T-helper 9 cell (primary cell): ENCODE measurements at places on chromosomes 7 and 10.

DNA sequence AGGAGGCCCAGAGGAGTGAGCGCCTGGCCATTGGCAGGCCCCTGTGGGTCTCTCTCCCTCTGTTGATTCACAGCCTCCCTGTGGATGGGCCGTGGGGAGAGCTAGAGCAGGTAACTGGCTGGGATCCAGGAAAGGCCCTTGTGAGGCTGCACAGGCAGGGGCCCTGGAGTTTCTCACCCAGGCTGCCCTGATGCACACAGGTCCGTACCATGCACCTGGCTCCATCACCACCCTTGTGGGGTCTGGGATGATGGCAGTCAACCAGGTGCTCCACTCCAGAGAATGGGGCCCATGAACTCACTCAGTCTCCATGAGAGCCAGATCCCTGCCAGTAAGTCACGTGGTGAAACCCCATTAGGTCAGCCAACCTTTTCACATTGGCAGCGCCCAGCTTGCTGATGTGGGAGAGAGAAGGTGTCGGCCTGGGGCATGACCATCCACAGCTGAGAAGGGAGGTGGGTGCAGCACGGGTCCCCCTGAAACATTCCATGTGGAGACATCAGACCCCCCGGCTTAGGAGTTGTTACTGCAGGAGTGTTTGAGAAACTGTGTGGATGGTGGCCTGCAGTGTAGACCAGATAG, 320.8 kb downstream of the ADARB2 start:
- no peak for DNase-seq

DNA sequence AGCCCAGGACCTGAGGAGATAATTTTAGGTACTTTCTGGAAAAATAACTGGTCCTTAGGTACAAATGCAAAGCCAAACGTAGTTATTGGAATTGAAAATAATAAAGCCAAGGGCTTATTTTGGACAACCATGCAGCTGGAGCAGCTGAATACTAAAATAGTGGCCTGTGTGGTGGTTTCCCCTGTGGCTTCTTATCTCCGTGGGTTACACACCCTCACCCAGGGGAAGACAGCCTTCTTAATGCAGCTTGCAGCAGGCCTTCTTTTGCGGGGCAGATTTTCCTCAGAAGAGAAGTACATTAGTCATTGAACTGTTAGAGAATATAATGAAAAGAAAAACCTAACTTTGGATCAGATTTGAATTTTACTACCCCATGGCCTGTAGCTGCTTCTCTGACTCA, 133.5 kb downstream of the ST7 start:
- no peak for DNase-seq

DNA sequence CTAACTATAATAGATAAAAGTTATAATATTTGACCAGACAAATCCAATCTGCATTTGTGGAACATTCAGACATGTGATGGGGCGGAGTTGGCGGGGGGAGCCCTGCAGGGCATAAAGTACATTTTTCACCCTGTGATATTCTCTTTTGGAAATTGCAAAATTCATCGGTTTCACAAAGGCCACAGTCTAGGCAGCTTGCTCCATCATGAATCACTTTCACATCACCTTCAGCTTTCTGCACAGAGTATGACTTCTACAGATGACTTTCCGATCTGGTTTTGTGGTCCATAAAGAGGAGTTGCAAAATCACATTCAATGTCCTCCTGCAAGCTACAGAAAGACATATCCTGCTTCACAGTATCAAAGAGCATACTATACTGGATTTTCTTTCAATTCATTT, 51.4 kb upstream of the APBB1IP start:
- DNase-seq = no peak

DNA sequence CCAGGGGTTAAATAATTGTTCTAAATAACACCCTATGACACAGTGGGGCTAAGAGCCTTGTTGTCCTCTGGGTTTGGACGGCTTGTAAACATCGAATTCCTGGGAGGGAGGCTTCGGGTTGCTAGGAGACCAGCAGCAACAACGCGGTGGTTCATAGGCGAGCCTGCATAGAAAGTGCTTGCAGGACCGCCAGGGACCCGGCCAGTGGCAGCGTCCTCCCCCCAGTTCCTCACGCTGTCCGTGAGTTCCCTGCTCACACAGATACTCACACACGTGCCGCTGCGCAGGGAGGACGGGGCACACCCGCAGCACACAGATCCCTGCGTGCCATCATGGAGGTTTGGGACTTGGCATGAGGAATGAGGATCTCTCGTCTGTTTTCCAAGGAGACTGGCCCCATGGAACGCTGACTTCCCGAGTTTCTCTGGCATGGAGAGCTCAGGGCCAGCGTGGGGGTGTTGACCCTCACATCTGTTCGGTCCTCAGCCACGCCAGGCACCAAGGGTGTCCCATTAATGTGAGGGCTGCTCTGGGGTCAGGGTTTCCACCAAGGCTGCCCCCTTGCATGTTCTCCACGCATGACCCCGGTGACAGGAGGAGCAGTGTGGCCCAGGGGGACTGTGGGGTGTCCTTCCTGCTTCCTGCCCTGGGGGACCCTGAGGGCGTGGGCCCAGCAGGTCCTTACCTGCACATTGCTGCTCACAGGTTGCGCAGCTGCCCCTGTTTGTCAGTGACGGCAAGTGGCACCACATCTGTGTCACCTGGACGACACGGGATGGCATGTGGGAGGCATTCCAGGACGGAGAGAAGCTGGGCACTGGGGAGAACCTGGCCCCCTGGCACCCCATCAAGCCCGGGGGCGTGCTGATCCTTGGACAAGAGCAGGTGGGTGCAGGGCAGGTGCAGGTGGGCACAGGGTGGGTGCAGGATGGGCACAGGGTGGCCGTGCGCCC, 9.7 kb downstream of the NPTX2 start:
- no peak for DNase-seq

- no peak for DNase-seq
These were observed 535.9 kb upstream of the POT1 start for GRCh38 chr7:125465527-125465926.

GRCh38 chr10:48474765-48475365, 130.0 kb downstream of the ARHGAP22 start:
- DNase-seq = no peak

GRCh38 chr10:79561257-79561656, 1.1 kb upstream of the SFTPA2 start:
- no peak for DNase-seq

DNA sequence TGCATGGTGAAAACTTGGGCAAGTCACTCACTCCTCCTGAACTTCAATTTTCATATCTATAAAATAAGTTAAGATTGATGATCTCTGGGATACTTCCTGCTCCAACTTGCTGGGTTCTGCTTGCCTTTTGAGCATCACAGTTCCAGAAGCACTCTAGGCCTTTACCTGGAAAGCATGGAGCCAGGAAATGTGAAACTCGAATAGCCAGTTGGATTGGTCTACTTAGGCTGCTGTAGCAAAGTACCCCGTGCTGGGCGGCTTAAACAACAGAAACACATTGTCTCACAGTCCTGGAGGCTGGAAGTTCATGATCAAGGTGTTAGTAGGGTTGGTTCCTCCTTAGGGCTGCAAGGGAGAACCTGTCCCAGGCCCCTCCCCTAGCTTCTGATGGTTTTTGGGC, 64.5 kb downstream of the NAMPT start:
- DNase-seq = no peak

DNA sequence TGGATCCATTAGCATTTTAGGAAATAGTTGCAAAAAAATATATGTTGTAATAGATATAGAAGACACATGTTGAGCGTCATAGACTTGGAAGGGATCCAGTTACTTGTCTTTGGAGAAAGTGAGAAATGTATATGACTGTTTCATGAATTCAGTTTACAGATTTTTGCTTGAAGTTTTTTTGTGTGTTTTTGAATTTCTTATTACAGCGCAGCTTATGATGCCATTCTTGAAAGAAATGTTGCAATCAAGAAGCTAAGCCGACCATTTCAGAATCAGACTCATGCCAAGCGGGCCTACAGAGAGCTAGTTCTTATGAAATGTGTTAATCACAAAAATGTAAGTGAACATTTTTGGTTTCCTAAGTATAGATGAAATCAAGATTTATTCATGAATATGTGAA, 98.2 kb downstream of the MAPK8 start:
- DNase-seq = no peak

DNA sequence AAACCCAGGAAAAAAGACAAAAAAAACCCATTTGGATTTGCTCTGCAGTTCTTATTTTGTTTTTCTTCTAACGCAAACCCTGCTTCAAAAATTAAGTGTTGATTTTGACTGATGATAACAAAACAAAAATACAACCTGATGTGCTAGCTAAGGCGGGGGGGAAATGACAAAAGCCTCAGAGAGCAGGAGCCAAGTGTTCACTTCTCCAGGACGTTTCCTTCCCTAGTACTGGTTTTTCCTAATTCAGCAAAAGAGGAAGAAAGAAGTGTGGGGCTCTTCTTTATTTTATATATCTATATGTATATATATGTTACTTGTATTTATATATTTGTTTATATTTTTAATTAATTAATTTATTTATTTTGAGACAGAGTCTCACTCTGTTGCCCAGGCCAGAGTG, 28.0 kb downstream of the SNX10 start:
- DNase-seq = no peak

DNA sequence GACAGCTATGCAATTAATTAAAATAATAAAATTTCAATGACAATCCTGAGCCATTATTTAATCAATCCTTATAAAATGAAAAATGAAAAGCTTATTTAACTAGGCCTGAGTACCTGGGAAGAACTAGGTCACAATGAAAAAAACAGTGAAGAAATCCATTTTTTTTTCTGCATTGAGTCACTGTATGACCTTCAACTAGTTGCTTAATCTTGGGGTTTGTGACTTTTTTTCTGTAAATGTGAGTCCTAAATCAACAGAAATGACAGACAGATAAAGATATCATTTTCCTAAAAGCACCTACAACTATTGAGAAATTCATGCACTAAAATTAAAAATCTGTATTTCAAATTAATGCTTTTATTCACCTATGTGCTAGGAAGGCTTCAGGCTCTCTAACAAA, 96.8 kb downstream of the TMEM26 start:
- DNase-seq = no peak

DNA sequence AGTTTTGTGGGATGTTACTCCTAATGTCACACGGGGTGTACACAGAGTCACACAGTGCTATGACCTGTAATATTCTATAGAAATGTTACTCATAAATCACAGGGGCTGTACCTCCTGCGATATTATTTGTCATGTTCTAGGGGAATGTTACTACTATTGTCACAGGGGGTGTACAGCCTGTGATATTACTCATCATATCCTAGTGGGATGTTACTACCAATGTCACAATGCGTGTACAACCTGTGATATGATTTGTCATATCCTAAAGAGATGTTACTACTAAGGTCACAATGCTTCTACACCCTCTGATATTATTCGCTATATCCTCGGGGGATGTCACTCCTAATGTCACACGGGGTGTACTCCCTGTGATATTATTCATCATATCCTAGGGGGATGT, 7.6 kb upstream of the CCZ1B start:
- DNase-seq = no peak
